ENCODE measurements at places on chromosomes 11 and 22. TPM values are rescaled to one million over a fixed set of nuclear protein-coding genes. Genes with fewer than 3 reads are reported as not detected.

Gene SCGB2A2
- total RNA-seq, result not detected

DNA sequence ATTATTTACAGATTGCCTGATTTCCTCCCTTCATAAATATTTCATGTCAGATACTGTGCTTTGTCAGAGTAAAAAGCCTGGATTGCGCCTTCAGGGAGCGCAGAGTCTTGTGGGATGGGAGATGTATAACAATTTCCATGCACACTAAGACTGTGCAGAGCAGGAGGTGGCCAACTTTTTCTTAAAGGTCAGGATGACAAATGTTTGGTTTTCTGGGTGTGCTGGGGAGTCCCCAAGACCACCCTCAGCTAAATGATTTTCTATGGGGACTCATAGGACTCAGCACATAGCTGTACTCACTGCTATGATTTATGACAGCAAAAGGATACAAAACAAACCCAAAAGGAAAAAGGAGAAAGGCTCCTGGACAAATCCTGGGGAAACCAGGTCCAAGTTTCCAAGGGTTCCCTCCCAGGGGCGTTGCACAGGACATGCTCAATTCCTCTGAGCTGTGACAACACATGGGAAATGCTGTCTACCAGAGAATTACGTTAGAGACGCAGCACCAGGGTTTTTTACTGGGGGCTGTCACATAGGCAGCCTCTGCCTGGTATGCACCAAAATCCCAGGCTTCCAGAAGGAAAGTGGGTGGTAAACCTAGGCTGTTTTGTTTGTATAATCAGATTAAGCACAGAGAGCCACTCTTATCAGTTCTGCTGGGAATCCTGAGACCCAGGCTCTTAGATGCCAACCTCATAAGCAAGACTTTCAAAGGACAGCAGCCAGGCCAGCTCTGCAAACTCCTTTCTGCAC is 59.1 kb downstream of the CSNK2A3 start:
- peaks cover 5% of the 10 kb centered on the region for H3K27me3 ChIP-seq
- H3K4me3 ChIP-seq, result no peak overlapping the region
- DNase-seq, result no peak
- H3K27ac ChIP-seq, result no peak overlapping the region

DNA sequence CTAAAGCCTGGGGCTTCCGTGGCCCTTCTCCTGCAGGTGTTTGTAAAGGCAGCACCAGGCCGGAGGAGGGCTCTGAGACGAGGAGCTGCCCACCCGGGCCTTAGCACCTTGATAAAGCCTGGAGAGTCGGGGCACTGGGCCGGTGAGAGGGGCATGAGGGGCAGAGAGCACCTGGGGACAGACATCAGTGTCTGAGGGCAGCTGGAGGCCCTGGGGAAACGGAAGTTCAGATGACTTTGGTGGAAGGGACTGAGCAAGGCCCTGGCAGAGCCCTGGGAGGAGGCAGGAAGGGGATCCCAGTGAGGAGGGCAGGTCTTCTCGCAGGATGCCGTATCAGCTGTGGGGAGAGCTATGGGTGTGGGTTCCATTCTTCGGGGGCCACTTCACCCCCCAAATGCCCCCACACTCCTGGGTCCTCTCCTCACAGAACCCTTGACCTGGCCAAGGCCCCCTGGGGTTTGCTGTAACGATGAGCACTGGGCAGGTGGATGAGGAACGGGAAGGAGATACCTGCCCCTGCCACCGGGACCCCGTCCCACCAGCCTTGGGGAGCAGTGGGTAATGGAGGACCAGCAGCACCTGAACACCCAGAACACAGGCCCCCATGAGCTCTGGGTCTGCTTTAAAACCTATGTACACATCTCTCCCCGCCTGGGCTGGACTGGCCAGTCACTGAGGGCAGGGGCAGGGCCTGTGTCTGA is 7.4 kb downstream of the C1QTNF6 start:
- H3K27ac ChIP-seq, result no peak overlapping the region
- H3K27me3 ChIP-seq, result no peaks in the 10 kb centered on the region
- no peak overlapping the region for H3K4me3 ChIP-seq
- peaks cover 2% of the 10 kb centered on the region for H3K36me3 ChIP-seq
- H3K4me1 ChIP-seq, result peaks cover 35% of the 10 kb centered on the region

Gene HBG2
- total RNA-seq, result not detected

DNA sequence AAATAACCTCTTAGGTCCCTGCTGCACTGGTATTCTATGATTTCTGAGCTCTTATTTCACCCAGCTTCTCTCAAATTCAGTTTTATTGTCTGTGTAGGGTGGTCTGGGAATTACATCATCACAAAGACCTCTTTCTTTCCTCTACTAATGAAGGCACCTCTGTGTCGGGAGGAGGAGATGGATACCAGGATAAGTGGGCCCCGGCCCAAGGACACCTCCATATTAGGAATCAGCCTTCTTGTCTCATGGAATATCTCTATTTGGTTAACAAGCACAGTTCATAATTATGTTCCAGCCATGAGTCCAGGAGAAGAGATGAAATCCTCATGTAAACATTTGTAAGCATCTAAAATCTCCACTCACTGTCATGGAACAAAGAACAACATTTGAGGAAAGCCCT is 9.4 kb downstream of the PARVA start:
- no peaks in the 10 kb centered on the region for H3K27me3 ChIP-seq
- peak overlapping the region; percentile 29 for H3K27ac ChIP-seq
- peaks cover 2% of the 10 kb centered on the region for H3K36me3 ChIP-seq
- peaks cover 68% of the 10 kb centered on the region for H3K4me1 ChIP-seq

Measured in chondrocyte (in vitro differentiated cells).